NCI-H187 treated with DMSO at 0.1 percent for 48 hours (cell line): ENCODE measurements at places on chromosomes 7 and 10.

DNA sequence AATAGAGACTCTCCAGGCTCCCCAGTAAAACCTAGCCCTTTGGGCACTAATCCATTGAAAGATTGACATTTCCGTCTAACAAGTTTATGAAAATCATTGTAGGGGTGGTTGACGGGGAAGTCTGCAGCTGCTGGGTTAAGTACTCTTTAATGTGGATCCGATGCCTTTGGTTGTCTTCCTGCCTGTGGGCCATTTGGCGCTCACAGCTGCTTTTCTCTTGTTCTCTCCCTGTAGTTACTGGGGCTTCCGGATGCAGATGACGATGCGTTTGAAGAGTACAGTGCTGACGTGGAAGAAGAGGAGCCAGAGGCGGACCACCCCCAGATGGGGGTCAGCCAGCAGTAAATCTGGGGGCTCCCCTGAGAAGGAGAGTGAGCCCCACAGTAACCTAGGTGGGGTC, 22.4 kb downstream of the MTURN start:
- no peak for DNase-seq

DNA sequence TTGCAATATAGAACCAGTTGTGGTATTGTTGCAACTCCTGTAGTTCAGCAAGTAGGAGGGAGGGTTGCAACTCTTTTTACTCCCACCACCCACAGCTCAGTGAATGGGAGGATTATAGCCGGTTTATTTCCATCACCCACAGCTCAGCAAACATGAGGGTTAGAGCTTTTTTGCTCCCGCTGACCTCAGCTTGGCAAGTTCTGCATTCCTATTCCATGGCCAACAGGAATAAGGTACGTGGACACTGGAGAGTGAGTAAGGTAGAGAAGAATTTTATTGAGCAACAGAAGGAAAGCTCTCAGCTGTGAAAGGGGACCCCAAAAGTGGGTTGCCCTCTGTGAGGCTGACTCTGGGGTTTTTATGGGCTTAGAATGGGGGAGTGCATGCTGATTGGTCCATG, 167.1 kb upstream of the SMIM30 start:
- DNase-seq, result no peak

GRCh38 chr7:43691611-43692010, 37.7 kb downstream of the COA1 start:
- no peak for DNase-seq

GRCh38 chr10:51430506-51430905, 268.9 kb downstream of the CSTF2T start:
- DNase-seq, result no peak

GRCh38 chr7:28702171-28702570, 256.0 kb downstream of the TRIL start:
- no peak for DNase-seq

GRCh38 chr7:158828133-158829020, 932 bp downstream of the ESYT2 start:
- no peak for DNase-seq

DNA sequence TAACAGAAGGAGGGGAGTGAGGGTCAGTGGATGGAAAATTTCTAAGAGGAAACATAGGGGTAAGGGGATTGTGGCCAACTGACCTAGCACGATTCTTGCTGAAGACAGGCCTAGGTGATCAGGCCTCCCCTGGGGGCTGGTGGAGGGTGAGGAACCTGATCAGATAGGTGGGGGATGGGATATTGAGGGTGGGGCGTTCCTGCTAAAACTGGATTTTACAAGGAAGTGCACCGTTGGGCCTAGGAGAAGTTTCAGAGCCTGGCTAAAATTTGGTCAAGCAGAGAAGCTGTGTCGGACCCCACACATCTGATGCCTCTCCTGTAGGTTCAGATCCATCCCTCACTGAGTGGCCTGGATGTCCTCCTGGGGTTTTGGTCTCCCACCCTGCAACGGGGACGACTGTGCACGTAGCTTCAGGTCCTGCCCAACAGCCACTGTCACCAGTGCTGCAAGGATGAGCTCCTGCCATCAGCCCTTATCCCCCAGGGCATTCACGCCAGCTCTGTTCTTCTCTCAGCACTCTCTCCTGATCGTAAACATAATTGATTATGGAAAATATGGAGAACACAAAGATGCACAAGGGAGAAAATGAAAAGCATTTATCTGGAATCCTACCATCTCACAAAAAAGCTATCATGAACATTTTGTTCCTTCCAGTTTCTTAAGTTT, 89.9 kb downstream of the ADCY1 start:
- DNase-seq, result no peak

DNA sequence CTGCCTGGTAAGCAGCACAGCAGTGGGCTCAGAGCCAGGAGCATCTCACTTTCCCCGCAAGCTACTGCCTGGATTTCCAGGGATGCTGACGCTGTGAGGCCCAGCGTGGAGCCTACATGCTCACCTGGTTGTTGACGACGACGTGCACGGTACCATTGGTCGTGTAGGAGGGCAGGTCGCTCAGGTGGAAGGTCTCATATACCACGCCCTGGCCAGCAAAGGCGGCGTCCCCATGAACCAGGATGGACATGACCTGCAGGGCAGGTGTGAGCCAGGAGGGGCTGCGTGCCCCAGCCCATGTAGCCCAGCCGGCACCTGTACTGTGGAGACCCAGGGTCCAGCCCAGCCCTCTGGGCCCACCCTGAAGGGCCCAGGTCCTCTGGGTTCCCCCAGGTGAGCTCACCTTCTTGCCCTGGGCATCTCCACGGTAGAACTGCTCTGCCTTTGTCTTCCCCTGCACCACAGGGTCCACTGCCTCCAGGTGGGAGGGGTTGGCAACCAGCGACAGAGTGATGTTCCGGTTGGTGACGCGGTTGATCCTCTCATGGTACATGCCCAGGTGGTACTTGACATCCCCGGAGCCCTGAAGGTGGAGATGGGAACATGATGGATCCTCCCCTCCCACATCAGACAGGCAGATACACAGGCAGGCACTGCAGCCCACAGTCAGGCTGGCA, 15.4 kb downstream of the OGDHL start:
- no peak for DNase-seq

GRCh38 chr7:44150466-44150832, 9.3 kb upstream of the MYL7 start:
- DNase-seq, result no peak

DNA sequence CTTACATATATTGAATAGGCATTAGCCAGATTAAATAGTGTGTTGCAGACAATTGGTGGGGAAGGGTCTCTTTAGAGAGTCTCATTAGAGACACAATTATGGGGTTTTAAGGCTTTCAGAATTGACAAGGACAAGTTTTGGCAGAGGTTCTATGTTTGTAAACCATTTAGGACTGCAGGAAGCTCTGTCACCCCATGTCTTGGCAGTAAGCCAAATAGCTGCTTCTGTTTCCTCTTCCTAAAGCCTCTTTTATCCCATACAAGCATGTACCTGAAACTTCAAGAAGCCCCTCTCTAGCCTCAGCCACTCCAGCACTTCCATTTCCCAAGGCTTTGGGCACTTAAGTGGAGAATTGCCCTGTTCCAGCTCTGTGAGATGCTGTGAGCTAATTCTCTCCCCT, 21.8 kb upstream of the LRRC4 start:
- DNase-seq, result no peak

- no peak for DNase-seq
Measured at GRCh38 chr10:12201543-12201942, 5.6 kb downstream of the CDC123 start.

GRCh38 chr7:45576249-45576929, 2.2 kb downstream of the ADCY1 start:
- no peak for DNase-seq

- no peak for DNase-seq
Measured at GRCh38 chr7:105493196-105493922, 28.7 kb downstream of the PUS7 start.

DNA sequence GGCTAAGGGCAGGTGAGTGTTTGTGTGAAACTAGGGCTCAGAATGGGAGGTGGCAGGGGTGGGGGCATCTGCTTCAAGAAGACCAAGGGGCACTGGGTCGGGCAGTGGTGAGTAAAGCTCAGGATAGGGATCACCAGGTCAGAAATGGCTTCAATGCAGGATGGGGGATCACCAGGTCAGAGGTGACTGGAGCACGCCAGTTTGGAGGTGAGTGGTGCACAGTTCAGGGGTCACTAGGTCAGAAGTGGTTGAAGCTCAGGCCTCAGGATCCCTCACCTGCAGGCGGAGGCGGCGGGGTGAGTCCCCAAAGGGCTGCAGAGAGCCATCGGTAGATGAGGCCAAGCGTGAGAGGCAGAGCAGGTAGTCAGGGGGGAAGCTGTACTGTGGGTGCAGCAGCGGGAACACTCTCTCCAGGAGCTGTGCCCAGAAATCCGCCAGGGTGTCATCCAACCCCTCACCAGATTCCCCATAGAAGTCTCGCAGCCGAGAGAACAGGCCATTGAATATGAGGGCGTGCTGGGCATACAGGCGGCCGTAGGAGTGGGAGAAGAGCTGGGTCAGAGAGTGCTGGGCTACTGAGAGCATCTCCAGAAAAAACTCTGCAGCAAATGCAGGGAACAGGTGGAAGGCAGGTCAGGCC, 1.8 kb downstream of the GPC2 start:
- DNase-seq, result no peak

GRCh38 chr10:56633876-56634452, 272.9 kb upstream of the ZWINT start:
- DNase-seq, result peak; percentile 21

DNA sequence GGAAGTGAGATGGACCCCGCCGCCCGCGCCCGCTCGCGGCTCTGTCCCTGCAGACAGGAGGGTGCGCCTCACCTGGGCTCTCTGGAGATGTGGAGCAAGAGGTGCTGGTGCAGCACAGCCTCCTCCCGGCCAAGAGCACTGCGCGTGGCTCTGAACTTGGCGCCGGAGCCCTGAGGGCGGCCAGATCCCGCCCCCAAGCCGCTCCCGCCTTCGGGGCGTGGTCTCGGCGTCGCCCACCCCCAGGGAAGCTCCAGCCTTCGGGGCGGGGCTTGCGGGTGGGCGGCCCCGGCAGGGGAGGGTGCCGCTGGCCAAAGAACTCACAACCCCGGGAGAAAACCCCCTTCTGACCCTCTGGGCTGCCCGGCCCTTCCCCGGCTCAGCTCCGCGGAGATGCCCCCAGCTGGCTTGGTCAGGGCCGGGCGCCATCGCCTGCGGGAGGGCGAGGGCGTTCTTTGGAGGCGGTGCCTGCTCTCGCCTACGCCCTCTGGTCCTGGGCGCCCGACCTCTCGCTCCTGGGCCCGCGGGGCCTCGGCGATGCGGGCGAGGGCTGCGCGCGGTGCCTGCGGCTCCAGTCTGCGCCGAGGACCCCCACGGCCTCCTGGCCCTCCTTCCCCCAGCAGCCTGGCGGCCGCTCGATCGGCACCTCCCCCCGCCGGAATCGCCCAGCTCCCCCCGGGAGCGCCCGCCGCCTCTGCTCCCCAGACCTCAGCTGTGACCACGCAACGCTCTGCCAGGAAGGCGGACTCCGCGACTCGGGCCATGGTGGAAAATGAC, at the start of gene ZNF488:
Gene ZNF488 (minus strand): TSS at position 146 of the 774 bp plus-strand sequence. CDS start 15,464 bp downstream, outside the sequence.
- no peak for DNase-seq

DNA sequence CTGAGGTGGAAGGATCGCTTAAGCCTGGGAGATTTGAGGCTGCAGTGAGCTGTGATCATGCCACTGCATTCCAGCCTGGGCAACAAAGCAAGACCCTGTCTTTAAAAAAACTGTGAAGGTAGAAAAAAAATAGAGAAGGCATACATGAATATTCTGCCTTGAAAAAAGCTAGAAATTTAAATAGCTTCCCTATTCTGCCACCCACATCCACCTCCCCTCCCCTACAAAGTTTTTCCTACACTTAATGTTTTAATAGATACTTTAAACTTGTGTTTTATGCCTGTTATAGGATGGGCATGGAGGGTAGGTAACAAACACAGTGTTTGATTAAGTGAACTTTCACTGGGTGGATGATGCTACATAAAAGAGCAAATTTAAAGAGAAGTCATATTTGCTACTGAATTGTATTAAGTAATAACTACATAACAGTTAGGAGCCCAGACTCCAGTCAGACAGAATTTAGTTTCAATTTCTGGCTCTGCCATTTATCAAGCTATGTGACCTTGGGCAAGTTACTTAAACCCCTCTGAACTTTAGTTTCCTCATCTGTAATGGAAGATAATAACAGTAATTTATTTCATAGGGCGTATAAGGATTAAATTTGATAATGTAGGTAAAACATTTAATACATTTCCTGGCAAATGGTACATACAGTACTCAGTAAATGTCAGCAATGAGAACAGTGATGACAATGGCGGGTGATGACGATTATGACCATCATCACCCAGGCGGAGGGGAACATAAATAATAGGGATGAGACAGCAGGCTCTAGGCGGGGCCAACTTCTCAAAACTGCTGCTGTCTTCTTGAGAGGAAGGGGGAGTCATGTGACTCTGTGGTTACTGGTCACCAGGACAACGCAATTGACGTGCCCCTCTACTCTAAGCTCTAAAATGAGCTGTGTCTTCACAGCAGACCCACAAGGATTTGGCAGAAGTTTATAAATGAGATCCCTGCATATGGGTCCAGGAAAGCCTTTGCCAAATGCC, 15.8 kb downstream of the DNMBP start:
- peak; percentile 37 for DNase-seq

DNA sequence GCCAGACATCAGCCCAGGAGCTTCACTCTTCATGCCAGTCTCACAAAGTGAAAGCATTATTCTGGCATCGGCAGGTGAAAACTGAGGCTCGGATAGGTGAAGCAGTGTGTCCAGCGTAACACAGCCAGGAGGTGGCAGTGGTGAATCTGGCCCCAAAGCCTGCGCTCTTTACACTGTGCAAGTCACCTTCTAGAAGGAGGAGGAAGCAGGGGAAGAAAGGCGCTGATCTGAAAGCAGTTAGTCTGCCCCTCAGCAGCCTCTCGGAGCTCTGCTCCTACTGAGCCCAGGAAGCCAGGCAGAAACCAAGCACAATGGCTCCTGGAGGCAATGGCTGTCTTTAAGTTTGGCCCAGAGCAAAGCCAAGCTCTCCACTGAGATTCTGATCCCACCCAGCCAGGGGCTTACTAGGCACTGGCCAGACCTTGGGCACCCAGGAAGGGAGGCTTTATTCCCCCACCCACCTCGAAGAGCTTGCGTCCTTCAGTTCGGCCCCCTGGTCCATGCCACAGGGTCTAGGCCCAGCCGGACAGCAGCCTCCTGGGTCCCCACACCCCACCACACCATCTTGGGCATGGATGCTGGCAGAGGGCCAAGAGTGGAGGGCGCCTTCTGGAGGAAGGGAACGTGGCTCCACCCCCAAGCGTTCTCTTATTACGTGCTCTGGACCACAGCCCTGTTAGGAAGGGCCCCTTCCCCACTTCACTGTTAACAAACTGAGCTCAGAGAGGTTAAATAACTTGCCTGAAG, 104.5 kb downstream of the GRID1 start:
- DNase-seq, result peak; percentile 1

GRCh38 chr10:123722351-123722750, 56.2 kb downstream of the GPR26 start:
- DNase-seq, result no peak

GRCh38 chr10:29703271-29703670, 68.5 kb upstream of the SVIL start:
- DNase-seq, result peak; percentile 66
